Kidney glomerular epithelial cell (primary cell): ENCODE measurements at places on chromosomes 6 and 20.

DNA sequence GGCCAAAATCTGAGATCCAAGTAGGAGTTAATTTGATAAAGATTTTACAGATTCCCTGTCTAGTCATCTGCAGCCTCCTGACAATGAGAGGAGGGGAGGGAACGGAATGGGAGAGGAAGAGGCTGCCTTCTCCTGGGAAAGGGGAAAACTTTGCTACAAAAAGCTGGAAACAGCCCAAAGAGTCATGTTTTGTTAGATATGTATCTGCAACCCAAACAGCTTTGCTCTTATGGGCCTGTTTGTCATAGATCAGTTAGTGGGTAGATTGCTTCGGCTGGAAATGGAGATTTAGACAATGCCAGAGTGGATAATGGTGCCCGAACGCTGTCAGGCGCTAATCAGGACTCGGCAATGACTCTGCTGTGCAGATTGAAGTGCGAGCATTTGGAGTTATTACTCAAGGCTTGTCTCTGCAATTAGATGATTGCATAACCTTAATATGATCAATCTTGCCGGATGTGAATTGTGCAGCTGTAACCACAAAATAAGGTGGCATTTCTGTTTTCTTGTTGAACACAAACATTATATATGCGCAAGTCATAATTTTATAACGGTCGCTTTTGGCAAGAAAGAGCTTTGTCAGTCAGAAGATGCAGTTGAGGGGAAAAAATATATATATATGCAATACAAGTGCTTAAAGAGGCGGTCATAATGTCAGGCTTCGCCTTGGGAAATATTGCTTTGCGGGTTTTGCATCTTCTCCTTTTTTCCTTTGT lies 92.4 kb upstream of the MAFB start:
- no peak for DNase-seq

GRCh38 chr6:136611133-136611532 lies 60.9 kb upstream of the MAP7 start:
- DNase-seq: no peak

DNA sequence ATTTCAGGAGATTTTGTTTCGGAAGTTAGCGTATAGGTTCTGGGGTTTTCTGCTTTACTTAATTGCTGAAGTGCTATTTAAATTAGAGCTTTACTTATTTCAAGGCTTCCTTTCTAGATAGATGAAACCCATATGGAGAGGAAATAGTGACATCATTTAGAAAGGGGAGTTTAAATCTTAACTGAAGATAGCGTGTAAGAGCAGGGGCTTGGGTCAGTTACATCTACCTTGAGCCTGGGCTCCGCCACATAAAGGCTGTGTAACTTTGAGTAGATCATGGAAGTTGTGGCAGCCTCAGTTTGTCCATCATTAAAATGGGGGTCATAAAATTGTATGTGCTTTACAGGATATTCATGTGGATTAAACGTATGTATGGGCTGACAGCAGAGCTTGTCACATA lies 4.7 kb downstream of the CDS2 start:
- no peak for DNase-seq

- no peak for DNase-seq
These were observed 10.9 kb downstream of the LRRC1 start for GRCh38 chr6:53805725-53806124.

- no peak for DNase-seq
These were observed 154.0 kb downstream of the MBOAT1 start for GRCh38 chr6:20058121-20058905.
